ENCODE measurements at places on chromosomes 6 and 20. TPM values are rescaled to one million over a fixed set of nuclear protein-coding genes. Genes with fewer than 3 reads are reported as not detected.
A peak's percentile ranks its signal among the peaks of the same experiment; 100 is the strongest.

The BMP6 gene
- not detected for total RNA-seq

DNA sequence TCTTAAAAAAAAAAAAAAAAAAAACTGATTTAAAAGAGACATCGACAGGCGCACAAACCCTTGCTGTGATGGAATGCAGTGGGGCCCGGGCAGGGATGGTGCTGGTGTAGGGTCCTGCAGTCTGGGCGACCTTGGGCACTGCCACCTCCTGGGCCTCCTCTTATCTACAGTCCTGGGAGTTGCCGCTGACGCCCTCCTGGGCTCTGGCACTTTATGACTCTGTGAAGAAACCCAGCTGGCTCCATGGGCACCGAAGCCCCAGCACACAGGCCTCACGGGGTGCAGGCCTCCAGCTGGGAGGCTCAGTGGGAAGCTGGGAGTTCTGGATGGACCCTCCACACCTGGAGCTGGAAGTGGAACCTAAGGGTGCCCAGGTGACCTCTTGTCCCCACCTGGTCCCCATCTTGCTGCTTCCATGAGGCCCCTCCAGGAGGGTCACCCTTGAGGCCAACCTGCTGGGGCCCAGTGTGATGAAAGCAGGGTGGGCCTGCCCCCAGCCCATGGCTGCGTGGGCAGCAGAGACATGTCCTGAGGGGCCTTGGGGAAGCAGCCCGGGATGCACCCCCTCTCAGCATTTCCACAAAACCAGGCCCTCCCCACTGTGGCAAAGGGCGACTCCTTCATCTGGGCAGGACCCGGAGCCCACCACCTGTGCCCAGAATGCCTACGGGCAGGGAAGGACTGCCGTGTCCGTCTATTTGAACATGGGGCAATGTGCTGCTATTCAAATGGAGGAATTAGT, 104.9 kb downstream of the ASXL1 start:
- no peaks in the 10 kb centered on the region for H3K36me3 ChIP-seq
- H3K27me3 ChIP-seq, result no peaks in the 10 kb centered on the region
- H3K27ac ChIP-seq, result no peak overlapping the region
- no peak for DNase-seq

The POPDC3 gene
- total RNA-seq, result not detected

The BPIFB3 gene
- not detected for total RNA-seq

GRCh38 chr20:3046677-3047462, 1.0 kb downstream of the MRPS26 start:
- DNase-seq, result no peak
- H3K4me1 ChIP-seq, result peaks cover 15% of the 10 kb centered on the region
- H3K27ac ChIP-seq, result peak overlapping the region; percentile 48
- no peaks in the 10 kb centered on the region for H3K27me3 ChIP-seq
- H3K36me3 ChIP-seq, result peaks cover 14% of the 10 kb centered on the region

The VAPB gene
- total RNA-seq, result 36.6 TPM

The MMP24OS gene
- 36.5 TPM for total RNA-seq

The PPP1R10 gene
- total RNA-seq, result 117 TPM

The CLPSL1 gene
- not detected for total RNA-seq

DNA sequence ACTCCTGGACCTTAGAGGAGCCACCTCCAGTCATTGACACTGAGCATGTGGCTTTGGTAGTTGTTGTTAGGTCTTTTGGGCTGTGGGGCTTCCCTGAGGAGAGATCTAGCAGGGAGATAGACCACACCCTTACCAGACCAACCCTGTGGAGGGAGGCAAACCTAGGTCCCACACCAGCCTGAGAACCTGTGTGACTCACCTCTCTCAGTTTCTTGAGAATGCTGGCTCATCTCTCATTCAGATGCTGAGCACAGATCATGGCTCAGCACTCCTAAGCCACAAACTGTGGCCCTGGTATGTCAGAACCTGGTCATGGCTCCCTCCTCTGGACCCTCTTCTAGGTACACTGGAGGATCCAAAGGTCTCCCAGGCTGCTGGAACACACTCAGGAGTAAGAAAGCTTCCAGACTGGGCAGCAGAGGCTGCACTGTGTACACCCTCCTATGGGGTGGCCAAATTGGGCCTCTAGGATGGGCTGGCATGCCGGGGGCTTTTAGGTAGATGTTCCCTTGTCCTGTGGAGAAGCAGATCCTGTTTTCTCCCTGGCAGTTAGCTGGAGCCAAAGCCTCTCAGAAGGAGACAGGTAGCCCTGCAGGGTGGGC, 1294.5 kb downstream of the KHDRBS2 start:
- no peak for DNase-seq
- H3K27ac ChIP-seq, result no peak overlapping the region
- no peaks in the 10 kb centered on the region for H3K4me1 ChIP-seq

DNA sequence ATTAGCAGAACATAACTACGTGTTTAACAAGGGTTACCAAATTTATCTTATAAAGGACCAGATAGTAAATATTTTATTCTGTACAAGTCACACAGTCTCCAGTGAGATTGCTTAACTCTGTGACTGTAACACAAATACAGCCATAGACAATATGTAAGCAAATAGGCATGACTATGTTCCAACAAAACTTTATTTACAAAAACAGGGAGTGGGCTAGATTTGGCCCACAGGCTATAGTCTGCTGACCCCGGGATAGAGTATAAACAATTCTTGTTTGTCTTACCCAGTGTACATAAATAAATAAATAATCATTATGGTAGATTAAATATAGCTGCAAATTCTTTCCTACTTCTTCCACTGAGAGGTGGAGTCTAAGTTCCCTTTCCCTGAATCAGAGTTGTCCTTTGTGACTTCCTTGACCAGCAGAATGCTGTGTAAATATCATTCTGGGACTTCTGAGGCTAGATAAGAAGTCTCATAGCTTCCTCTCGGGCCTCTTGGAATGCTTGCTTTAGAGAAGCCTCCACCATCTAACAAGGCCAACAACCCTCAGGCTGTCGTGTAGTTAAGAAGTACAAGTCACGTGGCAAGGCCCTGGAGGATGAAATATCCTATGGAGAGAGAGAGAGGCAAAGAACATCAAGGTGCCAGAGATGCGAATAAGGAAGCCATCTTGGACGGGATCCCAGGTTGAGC, 59.1 kb upstream of the TMEM244 start:
- no peak for DNase-seq
- no peaks in the 10 kb centered on the region for H3K36me3 ChIP-seq
- H3K27me3 ChIP-seq, result no peaks in the 10 kb centered on the region

The NHLRC1 gene
- total RNA-seq, result 0.29 TPM

The IL17A gene
- total RNA-seq, result 0.63 TPM

- H3K27ac ChIP-seq, result no peak overlapping the region
- H3K27me3 ChIP-seq, result peaks cover 20% of the 10 kb centered on the region
- peaks cover 5% of the 10 kb centered on the region for H3K4me1 ChIP-seq
- DNase-seq, result no peak
- no peak overlapping the region for H3K4me3 ChIP-seq
Measured at GRCh38 chr6:82362144-82362543, 1.5 kb upstream of the TPBG start.

DNA sequence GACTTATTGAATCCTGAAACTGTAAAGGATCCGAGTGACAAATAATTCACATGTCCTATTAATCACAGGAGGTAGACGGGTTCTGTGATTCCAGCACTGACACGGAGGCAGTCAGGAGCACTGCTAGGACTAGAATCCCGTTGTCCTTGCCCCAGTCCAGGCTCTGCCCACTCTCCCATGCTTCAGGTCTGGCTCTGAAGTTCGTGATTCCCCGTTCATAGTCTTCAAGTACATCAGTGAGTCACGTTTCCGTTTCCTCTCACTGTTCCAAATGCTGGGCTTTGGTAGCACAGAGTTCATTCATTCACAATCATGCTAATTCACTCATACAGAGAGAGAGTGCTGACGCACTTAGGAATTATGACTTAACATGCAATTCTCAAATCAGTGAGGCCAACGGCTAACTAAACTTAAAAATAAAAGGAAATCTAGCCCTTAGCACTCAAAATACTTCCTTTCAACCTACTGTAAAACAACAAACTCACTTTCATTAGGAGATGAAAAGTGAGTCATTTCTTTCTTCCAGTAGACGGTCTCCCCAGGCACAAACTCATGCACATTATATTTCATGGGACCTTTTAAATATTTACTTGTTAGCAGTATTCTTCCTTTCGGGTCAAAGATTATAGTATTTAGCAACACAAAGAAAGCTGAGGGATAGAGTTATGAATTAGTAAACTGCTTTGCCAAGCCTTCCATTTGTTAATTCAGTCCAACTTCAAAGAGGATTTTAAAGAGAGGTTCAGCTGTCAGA, 94.0 kb upstream of the NHSL1 start:
- H3K4me3 ChIP-seq, result no peak overlapping the region
- no peaks in the 10 kb centered on the region for H3K36me3 ChIP-seq
- DNase-seq, result no peak
- no peaks in the 10 kb centered on the region for H3K27me3 ChIP-seq
- no peak overlapping the region for H3K27ac ChIP-seq

The PKIB gene
- total RNA-seq, result not detected

The HDGFL1 gene
- not detected for total RNA-seq

DNA sequence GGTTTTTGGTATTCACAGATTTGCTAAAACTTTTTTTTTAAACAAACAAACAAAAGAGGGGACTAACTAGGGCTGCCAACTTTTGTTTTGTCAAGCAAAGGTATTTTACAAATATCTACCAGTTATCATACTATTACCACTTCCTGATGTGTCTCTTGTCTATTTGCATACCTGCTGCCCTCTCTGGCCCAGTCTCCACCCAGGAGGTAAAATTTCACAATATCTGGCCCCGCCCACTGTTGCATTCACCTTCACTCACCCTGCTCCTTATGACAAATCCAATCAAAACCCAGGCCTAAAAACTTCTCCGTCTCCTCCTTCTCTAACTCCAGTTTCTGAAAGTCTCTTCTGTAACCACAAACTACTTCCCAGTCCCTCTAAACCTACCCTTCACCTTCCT, 82.2 kb downstream of the TRERF1 start:
- H3K27ac ChIP-seq, result no peak overlapping the region
- no peak overlapping the region for H3K4me3 ChIP-seq
- peaks cover 85% of the 10 kb centered on the region for H3K4me1 ChIP-seq
- no peaks in the 10 kb centered on the region for H3K36me3 ChIP-seq

GRCh38 chr6:107660839-107661238, 163.3 kb downstream of the SCML4 start:
- H3K27ac ChIP-seq, result no peak overlapping the region
- no peaks in the 10 kb centered on the region for H3K27me3 ChIP-seq
- no peak overlapping the region for H3K4me3 ChIP-seq
- H3K36me3 ChIP-seq, result no peaks in the 10 kb centered on the region

The SCRT2 gene
- total RNA-seq, result not detected

- no peak overlapping the region for H3K27ac ChIP-seq
- H3K36me3 ChIP-seq, result no peaks in the 10 kb centered on the region
- H3K4me3 ChIP-seq, result no peak overlapping the region
- H3K27me3 ChIP-seq, result no peaks in the 10 kb centered on the region
- H3K4me1 ChIP-seq, result no peaks in the 10 kb centered on the region
Measured at GRCh38 chr6:153312634-153313033, 181.6 kb upstream of the RGS17 start.

DNA sequence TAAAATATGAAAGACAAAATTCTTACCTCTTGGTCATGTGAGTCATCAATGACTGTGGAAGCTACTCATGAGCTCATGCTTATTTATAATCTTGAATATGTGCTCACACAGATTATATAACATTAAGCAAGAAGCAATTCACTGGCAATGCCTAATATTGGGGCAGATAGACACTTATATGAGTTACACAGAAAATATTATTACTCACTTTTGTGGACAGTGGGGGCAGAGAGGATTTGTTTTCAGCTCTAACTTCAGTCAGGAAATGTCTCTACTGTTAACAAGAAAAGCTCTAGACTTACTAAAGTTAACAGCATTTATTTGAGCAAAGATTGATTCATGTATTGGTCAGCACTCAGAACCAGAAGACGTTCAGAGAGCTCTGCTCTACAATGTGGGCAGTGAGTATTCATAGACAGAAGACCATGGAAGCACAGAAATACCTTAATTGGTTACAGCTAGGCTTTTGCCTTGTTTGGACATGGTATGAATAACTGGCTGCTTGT, 85.8 kb upstream of the AHI1 start:
- no peaks in the 10 kb centered on the region for H3K27me3 ChIP-seq
- no peak overlapping the region for H3K4me3 ChIP-seq
- DNase-seq, result no peak
- no peaks in the 10 kb centered on the region for H3K4me1 ChIP-seq
- H3K36me3 ChIP-seq, result no peaks in the 10 kb centered on the region

The RPL10A gene
- 1,737 TPM for total RNA-seq

DNA sequence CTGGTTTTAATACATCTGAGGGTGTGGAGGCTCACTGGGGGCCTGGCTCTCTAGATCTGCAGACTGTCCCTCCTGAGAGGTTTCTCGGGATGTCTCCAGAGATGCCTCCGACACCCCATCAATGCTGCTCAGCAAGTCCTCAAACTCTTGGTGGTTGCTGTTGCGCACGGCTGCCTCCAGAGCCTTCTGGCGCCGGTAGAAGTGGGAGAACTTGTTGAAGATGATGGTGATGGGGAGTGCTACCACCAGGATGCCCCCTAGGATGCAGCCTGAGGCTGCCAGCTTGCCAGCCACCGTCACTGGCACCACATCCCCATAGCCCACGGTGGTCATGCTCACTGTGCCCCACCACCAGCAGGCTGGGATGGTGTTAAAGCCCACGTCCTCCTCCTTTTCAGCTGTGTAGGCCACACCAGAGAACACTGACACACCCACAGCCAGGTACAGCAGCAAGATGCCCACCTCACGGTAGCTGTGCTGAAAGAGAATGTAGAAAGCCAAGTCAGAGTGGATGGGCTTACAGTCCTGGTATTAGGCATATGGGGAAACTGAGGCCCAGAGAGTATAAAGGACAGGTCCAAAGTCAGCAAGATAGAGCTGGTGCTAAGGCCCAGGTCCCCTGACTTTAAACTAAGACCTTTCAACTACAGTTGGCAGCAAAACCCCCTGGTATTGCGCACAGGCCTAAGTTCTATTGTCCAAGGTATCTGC, 5.9 kb downstream of the KCNS1 start:
- H3K36me3 ChIP-seq, result no peaks in the 10 kb centered on the region
- no peak for DNase-seq
- H3K4me1 ChIP-seq, result peaks cover 3% of the 10 kb centered on the region
- H3K27ac ChIP-seq, result no peak overlapping the region

DNA sequence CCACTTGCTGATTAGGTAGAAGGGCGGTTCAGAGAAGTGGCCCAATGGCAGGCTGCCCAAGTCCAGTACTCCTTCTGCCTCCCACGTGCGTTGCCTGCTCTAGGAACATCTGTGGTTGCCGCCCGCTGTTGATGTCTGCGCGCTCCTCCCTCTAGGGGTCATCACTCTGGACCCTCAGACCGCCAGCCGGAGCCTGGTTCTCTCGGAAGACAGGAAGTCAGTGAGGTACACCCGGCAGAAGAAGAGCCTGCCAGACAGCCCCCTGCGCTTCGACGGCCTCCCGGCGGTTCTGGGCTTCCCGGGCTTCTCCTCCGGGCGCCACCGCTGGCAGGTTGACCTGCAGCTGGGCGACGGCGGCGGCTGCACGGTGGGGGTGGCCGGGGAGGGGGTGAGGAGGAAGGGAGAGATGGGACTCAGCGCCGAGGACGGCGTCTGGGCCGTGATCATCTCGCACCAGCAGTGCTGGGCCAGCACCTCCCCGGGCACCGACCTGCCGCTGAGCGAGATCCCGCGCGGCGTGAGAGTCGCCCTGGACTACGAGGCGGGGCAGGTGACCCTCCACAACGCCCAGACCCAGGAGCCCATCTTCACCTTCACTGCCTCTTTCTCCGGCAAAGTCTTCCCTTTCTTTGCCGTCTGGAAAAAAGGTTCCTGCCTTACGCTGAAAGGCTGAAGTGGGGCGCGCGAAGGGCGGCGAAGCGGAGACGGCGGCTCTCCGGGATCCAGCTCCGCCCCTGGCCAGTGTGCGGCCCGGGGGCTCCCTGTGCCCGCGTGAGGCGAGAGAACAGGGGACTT, 8.5 kb downstream of the TRIM15 start:
- peaks cover 25% of the 10 kb centered on the region for H3K27me3 ChIP-seq
- no peak for DNase-seq
- H3K36me3 ChIP-seq, result no peaks in the 10 kb centered on the region
- no peak overlapping the region for H3K4me3 ChIP-seq

The CLVS2 gene
- total RNA-seq, result not detected
